ENCODE measurements at places on chromosomes 13 and 19.

DNA sequence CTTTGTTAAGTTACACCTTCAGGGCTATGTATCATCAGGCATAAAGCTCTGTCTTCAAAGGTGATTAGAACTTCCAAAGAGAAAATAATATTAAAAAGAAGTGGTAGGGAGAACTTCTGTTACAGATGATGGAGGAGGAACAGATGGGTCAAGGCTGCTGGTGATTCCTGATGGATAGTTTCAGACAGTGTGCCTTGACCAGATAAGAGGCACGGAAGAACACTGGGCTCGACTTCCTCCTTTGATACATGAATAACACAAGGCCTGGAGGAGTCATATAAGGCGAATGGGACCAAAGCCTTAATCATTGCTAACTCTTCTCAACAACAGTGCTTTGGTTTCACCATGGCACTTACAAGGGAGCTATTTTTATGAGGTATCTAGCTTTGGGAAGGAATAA is 128.1 kb upstream of the RXFP2 start:
- no peak for DNase-seq

DNA sequence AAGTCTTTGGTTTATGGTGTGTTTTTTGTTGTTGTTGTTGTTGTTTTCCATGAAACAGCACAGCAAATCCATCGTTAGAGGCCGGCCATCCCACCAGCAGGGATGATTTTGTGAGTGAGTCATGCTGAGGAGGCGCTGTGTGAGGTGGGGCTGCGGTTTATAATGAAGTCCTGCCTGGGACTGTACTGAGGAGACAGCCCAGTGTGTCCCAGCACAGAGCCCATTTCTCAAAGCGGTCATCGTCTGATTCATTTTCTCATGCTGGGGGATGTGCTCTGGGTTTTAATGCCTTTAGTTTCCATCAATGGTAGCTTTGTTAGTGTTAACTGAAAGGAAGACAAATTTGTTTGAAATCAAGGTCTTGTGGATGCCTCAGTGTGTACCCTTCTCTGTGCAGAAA is 129.3 kb upstream of the SERP2 start:
- DNase-seq, result no peak

DNA sequence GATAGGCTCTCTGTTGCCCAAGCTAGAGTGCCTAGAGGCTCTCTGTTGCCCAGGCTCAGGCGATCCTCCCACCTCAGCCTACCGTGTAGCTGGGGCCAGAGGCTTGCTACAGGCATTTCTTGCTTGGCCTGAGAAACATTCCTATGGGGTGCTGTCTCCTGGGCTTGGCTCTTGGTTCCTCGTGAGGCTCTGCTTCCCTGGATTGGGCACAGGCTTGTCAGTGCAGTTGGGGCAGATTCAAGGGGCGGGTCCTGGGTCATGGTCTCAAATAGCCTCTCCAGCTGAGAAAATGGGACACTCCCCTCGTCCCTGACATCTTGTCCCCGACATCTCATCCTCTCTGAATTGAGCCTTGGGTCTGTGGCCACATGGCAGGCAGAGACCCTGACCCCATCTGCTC is 4.9 kb downstream of the TSSK6 start:
- DNase-seq, result no peak

GRCh38 chr13:113080901-113081521 is 24.6 kb upstream of the F7 start:
- DNase-seq, result no peak

GRCh38 chr19:46218160-46218559 is 11.4 kb upstream of the IGFL1 start:
- no peak for DNase-seq

- no peak for DNase-seq
These were observed 1149.8 kb upstream of the MIR17HG start for GRCh38 chr13:90197722-90198121.

- no peak for DNase-seq
These were observed 19.4 kb upstream of the MBNL2 start for GRCh38 chr13:97202761-97203160.

DNA sequence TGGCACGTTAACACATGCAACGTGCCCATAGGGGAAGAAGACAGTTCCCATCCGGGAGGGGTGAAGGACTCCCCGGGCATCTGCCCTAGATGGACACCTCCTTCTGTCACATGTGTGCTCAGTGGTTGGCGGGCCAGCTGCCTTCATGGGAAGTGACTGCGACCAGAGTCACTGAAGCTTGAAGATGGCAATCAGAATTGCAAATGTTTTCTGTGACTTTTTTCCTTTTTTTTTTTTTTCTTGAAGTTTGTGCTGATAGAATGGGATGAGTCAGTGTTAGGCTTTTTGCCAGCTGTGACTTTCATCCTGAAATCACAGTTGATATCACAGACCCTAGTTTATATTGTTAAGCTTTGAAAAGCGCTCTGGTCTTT is 109.2 kb upstream of the MCF2L start:
- no peak for DNase-seq

DNA sequence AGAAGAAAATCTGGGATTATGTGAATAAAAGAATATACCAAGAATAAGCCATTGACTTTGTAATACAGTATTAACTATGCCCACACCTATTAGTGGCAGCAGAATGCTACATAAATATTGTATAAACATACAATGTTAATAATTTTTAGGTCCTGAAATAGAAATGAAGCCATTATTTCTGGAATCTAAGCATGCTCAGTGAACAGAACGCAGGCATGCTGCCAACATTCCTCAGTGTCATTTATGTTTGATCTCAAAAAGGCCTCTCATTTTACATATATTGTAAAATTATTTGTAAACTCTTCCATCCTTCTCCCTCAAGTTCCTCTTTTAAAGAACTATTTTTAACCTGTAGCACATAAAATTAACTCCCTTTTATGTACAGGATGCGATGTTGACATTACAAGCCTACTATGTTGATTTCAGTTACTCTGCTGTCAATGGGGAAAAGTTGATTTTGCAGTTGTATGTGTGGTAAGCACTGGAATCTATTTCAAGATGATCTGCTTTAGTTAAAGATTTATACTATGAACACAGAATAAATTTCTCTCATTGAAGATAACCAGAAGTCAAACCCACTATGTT is 118.8 kb downstream of the VWA8 start:
- no peak for DNase-seq

- no peak for DNase-seq
These were observed 1375.6 kb downstream of the EFNB2 start for GRCh38 chr13:105159841-105160240.

- no peak for DNase-seq
These were observed 297.3 kb downstream of the ZNF536 start for GRCh38 chr19:30669329-30670010.

- no peak for DNase-seq
These were observed 14.0 kb upstream of the ZNF347 start for GRCh38 chr19:53172889-53173288.

- no peak for DNase-seq
These were observed 655 bp upstream of the S1PR5 start for GRCh38 chr19:10517760-10518443.

DNA sequence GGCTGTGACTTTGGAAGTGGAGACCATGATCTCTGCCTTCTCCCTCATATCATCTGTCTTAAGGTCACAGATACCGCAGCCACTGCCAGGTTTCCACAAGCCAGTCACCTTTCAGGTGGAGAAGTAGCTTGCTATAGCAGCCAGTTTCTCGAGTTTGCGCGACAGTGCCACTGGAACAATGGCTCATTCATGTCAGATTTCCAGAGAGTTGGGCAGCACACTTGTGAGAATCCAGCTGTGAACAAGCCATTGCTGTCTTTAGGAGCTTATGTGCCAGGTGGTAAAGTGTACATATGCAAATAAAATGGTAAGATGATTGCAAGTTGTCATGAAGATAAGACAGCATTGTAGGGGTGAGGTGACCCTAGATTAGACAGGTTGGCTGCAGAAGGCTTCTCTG is 22.3 kb downstream of the GARRE1 start:
- DNase-seq, result no peak

- no peak for DNase-seq
These were observed 59.6 kb downstream of the KCNRG start for GRCh38 chr13:50074843-50075242.

GRCh38 chr19:16594681-16595091 is 22.5 kb upstream of the SLC35E1 start:
- DNase-seq, result no peak

DNA sequence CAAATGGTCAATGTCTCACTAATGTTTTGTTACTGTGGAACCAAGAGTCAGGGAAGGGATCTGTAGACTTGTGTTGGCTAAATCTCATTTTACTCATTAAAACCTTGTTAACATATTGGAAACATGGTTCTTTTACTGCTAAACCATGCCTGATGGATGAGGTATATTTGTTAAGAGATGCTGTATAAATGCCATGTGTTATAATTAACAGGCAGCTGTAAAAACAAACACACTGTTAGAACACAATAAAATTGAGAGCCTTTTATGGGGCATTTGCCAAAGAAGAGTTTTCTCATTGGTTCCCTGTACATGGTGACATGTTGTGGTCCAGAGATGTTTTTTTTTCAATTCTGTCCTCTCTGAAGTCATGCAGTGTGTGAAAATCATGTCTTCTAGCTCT is 121.9 kb downstream of the ESD start:
- DNase-seq, result no peak

DNA sequence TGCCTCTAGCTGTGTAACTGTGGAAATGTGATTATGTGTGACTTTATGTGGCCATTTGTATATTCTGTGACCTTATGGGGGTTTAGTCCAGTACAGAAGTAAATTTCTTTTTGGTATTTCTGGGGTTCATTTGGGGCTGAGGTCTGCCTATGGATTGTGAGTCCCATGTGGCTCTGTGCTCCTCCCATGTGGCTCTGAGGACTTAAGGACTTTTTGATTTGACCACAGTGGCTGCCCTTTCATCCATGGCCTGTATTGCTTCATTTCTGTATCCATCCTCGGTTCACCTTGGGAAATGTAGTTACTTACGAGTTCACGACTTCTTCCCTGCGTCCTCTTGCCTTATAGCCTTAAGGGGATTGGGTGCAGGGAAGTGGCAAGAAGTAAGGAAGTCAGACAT is 1.0 kb downstream of the ZNF420 start:
- DNase-seq, result no peak

GRCh38 chr13:23744315-23744714 is 144.9 kb downstream of the MIPEP start:
- no peak for DNase-seq

DNA sequence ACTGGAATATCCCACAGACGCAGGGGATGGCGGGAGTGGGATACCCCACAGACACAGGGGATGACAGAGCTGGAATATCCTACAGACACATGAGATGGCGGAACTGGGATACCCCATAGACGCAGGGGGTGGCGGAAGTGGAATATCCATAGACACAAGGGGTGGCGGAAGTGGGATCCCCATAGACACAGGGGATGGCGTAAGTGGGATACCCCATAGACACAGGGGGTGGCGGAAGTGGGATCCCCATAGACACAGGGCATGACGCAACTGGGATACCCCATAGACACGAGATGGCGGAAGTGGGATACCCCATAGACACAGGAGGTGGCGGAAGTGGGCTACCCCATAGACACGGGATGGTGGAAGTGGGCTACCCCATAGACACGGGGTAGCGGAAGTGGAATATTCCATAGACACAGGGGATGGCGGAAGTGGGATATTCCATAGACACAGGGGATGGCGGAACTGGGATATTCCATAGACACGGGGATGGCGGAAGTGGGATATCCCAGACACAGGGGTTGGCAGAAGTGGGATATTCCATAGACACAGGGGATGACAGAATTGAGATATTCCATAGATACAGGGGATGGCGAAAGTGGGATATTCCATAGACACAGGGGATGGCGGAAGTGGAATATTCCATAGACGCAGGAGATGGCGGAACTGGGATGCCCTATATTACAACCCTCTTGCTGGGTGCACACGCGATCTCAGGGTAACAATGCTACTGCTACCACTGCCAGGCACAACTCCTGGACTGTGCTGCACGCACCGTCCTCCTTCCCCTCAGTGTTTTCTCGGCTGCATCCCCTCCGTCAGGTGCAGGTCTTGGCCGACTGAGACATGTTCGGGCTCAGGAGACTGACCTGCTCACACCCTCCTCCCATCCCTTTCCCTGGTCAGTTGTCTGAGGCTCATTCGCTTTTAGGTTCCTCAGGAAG is 28.1 kb downstream of the ZNF787 start:
- DNase-seq, result no peak

GRCh38 chr13:45926741-45927140 is 75.2 kb upstream of the SIAH3 start:
- DNase-seq, result no peak

DNA sequence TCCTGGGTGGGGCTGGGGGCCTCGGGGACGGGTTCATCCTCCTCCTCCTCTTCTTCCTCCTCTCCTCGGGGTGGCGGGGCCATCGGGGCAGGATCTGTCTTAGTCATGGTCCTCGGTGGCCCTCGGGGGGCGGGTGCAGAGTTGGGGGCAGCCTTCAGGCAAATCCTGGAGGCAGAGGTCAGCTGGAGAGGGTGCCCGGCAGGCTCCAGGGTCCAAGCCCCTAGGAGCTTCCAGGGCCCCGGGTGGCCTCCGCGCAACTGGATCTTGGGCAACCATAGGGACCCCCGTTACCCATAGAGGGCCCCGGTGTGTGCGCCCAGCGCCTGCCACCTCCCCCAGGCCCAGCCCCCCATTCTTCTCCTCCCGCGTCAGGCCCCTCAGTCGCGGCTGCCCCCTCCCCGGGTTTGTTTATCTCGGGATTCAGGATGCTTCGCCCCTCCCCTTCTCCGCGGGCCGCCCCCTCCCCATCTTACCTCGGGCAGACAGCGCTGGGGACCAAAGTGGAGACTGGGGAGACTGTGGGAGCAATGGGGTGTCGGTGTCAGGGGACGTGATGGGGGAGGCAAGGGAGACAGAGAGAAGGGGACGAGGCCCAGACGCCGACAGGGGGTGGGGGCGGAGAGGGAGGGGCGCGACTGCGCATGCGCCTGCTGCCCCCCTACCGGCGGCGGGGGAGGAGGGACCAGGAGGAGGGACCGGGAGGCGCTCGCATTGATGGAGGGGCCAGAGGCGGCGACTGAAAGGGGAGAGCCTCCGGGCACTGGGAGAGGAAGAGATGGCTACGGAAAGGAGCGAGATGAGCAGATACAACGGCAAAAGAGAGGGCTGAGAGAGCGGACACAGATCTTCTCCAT is at the start of gene CLIP3:
CLIP3 (minus strand) TSS at position 623 of the 854 bp plus-strand sequence; CDS start at position 107, 516 bp downstream.
- peak; percentile 24 for DNase-seq

GRCh38 chr19:42401365-42402303 is 11.5 kb upstream of the CNFN start:
- DNase-seq, result peak; percentile 62

- DNase-seq, result no peak
These were observed 168.3 kb upstream of the SLITRK1 start for GRCh38 chr13:84050536-84050935.

GRCh38 chr13:106917024-106917571 is 349.2 kb upstream of the ARGLU1 start:
- DNase-seq, result no peak

GRCh38 chr13:75136151-75136550 is 345.8 kb downstream of the TBC1D4 start:
- no peak for DNase-seq
